ENCODE measurements at places on chromosomes 3 and 15.

GRCh38 chr3:158152186-158152585, 42.3 kb downstream of the RSRC1 start:
- no peak for DNase-seq

DNA sequence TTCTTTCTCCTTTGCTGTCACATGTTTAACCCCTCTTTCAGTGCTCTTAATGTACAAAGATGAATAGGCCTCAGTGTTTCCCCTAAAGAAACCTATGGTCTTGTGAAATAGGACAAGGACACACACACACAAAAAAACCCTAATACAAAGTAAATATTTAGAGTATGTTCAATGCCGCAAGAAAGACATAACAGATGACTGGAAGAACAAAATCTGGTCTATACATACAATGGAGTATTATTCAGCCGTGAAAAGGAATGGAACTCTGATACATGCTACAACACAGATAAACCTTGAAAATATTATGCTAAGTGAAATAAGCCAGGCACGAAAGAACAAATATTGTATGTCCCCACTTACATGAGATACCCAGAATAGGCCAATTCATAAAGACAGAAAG, 123.1 kb downstream of the ADAM10 start:
- no peak for DNase-seq

GRCh38 chr3:52986938-52987337, 58.9 kb downstream of the SFMBT1 start:
- DNase-seq, result peak; percentile 14

GRCh38 chr15:73684581-73685455, 635 bp downstream of the CD276 start:
- DNase-seq, result peak; percentile 71

DNA sequence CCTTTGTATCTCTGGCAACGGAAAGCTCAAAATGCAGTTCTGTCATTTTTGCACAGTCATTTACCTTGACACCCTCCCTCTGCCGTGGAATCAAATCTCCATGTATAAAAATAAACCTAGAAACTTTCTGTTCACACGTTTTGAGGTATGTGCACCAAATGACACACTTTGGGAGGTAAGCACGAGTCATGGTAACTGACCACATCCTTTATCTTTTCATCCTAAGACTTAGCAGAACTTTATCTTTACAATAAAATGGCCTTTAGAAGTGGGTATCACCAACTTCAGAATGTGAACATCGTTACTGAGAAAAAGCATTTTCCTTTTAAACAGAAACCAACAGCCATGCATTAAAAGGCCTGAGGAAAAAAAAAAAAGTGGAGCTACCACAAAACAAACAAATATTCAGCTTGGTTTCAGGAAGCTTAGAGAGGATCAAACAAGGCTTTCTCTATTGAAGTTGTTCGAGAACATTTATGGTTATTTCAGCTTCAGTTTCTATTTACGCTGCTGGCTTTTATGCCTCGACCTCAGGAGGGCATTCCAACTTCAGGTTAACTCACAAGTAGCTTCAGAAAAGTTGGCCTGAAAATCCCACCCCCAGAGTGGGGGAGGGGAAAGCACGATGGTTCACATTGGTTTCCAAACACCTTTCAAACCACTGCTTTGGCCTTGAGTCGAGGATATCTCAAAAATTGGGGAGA, 171.1 kb upstream of the ICE2 start:
- no peak for DNase-seq

DNA sequence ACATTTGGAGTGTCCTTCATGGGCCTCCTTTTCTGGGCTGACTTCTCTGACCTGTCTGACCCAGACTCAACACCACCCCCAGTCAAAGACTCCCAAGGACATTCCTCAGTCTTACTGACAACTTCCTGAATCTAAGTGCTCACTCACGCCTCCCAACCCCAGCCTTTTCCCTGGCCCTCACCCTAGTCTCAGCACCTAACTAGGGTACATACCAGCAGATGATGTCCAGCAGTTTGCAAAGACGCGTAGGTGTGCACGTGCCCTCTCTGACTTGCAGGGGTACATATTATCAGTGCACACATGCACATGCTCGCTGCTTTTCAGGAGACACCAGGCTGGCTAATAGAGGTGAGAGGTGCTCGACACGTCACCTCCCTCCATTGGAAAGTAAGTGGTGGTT, 38.7 kb upstream of the SLCO2A1 start:
- DNase-seq, result no peak

DNA sequence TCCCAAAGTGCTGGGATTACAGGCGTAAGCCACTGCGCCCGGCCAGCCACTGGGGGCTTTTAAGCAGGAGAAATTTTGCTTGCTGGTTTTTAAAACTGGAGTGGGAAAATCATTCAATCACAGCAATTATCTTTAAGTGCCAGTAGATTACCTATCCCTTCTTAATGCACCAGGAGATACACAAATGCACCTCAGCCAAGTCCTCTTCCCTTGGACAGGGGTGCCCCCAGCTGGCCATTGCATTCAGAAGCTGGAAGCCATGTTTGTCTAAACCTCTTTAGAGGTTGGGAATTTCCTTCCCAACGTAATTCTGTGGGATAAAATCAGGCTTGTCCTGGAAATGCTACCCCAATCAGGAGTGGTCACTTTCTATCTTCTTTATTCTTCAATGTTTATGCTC, 26.6 kb downstream of the MIX23 start:
- DNase-seq, result peak; percentile 60

GRCh38 chr15:99973351-99973750, 240.1 kb upstream of the LYSMD4 start:
- no peak for DNase-seq

GRCh38 chr15:65982627-65983322, 113.5 kb downstream of the RAB11A start:
- peak; percentile 25 for DNase-seq

DNA sequence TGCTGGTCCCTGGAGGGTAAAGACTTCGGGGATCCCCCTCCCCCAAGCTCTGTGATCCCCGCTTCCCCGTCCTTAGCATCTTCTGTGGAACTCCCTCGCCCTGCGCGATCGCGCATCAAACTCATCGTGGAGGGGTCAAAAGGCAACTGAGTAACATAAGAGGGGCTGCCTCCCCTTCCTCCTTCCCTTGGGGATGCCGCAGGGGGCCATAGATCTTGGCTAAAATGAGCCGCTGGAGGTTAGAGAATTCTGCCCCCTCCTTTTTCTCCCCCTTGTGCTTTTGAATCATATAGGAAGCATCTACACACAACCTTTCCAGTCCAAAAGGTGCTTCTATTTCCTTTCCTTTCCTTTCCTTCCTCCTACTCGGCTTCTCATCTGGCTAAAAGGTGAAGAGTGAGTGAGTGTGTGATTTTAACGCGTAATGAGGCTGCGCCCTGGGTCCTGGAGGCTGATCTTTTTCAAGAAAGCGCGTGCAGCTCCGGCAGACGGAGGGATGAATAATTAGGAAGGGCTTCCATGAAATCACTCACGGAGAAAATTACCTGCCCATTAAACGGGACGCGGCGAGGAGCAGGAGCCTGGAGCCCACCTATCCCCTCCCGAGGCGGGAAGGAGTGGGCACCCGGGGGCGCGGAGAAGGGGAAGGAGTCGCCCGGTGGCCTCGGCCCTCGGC, 831 bp upstream of the ROBO2 start:
- DNase-seq, result peak; percentile 72

Measured in neural progenitor cell (in vitro differentiated cells).